ENCODE measurements at places on chromosomes 16 and 17.

DNA sequence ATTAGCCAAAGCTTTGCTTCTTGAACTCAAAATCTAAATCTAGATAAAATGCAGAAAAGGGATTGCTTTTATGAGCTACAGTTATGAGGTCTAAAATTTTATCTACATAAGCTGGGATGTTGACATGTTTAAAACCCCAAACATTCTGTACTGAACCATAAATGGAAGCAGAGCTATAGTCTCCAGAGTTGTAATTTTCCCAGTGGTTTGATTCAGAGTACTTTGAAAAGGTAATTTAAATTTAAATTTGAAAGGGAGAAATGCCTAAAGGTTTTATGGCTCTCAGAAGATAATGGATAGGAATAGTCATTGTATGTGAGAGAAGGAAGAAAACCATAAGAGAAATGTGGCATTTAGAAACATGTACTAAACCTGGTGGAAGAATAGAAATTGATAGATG, 163.2 kb downstream of the PPM1E start:
- DNase-seq: no peak

DNA sequence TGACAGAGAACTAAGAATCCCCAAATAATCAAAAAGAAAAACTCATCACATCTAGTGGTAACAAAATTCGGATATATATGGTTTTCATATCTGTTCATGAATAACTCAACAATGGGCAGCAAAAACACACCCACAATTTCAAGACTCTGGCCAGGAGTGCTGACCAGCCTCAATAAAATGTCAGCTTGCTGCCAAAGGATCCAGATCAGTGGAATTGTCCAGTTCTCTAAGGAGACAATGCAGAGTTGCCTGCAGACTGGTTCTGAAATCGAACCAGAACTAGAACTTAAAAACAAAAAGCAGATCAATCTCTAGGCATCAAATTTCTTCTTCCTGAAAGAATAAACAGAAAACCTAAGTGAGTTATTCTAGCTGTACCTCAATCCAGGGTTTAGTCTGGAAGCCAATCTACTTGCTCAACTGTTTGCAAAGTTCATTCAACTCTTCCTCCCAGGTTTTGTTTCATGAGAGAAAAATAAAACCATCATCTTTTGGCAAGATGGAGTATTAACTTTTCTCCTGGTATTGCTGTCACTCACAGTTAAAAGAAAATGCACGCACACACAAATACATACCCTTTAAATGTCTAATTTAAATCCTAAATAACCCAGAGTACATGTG, 61.0 kb downstream of the CFDP1 start:
- no peak for DNase-seq

GRCh38 chr17:19719355-19720209, 3.2 kb upstream of the SLC47A2 start:
- DNase-seq: no peak

- DNase-seq: no peak
Measured at GRCh38 chr17:80727409-80727755, 182.7 kb downstream of the RPTOR start.

- no peak for DNase-seq
Measured at GRCh38 chr17:72778169-72779151, 314.0 kb downstream of the SLC39A11 start.

GRCh38 chr16:1169285-1170075, 16.6 kb downstream of the CACNA1H start:
- no peak for DNase-seq
